ENCODE measurements at places on chromosomes 7 and 10. TPM values are rescaled to one million over a fixed set of nuclear protein-coding genes. Genes with fewer than 3 reads are reported as not detected.

- DNase-seq, result no peak
These were observed 33.3 kb upstream of the MAT1A start for GRCh38 chr10:80322711-80323110.

GRCh38 chr7:25839084-25839769 is 312.8 kb upstream of the NFE2L3 start:
- no peak for DNase-seq

DNA sequence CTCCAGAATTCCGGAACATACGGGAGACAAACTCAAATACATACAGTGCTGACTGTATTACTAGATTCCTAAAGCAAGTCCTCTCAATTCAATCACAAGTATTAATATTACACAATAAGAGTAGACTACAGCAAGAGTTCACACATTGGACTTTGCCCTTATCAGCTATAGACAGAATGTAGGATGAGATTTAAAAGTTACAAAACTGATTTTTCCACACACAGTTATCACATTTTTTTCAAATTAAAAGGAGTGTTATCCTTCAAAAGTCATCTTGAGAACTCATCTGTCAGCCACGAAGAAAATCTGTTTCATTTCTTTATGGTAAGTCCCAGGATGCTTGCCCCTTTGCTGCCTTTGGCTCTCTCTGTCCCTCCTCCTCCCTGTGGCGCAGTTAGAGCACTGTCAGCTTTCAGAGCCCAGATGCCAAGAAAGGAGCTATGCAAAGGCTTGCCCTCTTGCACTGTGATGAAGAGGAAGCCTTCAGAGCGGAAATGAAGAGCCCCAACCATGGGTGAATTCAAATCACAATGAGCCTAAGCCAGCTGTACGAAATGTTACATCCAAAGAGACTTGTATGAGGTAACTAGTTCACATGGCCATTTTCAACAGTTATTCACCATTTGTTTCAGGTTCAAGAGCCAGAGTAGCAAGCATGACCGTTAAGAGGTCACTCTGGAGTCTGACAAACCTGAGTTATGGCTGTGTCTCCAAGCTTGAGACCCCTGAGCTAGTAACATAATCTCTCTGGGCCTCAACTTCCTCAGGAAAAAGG is 10.7 kb downstream of the NCOA4 start:
- no peak for DNase-seq

POP7 gene
- 19.5 TPM for polyA plus RNA-seq

DNA sequence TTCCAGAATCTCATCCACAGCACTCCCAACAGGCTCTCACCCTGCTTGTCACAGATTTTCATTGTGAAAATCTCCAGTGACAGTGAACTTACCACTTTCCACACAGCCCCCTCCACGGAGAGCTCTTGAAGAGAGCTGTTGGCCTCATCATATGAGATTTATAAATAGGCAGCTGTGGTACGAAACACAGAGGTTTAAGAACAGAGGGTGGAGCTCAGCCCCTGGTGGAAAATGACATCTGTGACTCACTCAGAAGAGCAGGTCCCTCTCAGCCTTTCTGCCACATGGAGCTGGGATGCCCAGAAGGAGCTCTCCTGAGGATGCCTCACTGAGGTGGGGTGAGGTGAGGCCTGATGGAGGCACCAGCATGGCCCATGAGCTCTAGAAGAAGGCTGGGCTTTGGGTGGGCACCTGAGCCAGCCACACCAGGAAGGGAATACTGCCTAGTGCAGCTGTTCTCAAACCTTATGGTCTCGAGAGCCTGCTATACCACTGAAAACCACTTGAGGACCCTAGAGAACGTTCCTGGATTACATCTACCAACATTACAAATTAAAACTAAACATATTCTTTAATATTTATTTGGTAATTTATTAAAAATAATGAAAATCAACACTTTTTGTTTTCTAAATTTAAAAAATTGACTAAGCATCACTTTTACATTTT is 25.8 kb upstream of the EEPD1 start:
- no peak for DNase-seq

GRCh38 chr10:116120688-116121455 is 152.1 kb downstream of the GFRA1 start:
- DNase-seq, result no peak

- no peak for DNase-seq
These were observed 931.5 kb downstream of the CCSER2 start for GRCh38 chr10:85259908-85260307.

DNA sequence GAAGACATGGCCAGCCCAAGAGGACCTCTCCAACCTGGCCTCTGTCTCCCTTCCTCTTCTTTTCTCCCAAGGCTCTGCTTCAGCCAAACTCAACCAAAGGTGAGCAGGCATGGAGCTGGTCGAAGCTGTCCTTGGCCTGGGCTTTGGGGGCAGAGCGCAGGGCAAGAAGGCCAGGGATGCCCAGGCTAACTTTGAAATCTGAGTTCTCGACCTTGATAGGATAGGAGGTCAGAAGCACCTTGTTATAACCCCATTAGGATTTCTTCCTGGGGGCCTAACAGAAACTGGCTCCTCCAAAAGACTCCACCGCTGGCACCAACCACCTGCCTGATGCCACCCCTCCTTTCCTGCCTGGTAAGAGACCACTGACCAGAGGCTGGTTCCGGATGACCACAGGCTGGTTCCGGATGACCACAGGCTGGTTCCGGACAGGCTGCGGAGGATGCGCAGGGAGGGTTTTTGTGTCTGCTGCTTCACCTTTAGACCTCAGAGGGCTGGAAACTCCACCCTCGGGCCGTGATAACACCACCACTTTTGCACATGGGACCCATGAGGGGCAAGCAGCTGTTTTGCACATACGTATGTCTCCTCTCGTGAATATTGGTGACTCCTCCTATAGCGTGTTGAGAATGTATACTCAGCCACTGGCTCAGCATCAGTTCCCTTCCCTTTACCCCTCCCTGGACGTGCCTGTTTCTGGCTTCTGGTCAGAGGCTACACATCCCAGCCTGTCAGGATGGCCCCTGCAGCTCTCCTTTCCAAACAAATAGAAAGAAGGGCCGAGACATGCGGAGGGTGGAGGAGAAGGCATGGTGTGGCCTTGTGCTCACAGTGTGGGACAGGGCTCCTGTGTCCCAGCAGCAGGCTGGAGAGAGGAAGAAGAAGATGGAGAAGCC is 140.1 kb downstream of the DNAJB6 start:
- DNase-seq, result no peak

DNA sequence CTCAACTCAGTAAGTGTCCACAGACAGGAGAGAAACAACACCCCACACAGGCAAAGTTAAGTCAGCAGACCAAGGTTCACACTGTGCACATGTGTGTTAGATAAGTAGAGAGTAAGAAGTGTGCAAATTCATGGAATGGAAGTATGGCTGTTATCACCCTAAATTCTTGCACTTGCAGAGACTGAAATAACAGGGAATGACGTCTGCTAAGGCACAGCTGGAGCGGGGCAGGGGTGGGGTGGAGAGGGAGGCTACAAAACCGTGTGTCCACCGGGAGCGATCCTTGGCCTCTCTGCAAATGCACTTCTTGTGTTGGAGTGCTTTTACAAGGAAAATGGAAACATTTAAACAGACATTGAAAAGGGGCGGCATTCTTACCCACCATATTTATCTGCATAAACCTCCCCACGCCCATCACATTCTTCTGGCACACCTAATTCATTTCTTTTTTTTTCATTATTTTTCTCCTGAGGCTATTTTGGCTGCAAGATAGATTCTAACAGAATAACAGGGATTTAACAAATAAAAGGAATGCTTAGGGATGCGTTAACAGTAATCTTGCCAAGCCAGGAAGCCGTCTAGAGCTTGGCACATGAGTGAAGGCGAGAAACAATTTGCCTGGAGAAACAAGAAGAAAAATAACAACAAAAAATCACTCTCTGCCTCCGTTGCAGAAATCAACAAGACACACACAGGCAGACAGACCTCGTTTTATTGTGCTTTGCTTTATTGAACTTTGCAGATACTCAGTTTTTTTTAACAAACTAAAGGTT is 30.1 kb downstream of the TNS3 start:
- no peak for DNase-seq

- no peak for DNase-seq
These were observed 234.7 kb upstream of the TCERG1L start for GRCh38 chr10:131546086-131546810.

Measured in left kidney (tissue), 8 donors.